Activated CD8-positive, alpha-beta memory T cell treated with anti-CD3 and anti-CD28 coated beads, Interleukin-2, amount 10 ng/mL, durations not matched to agents 7 days and 5 days (primary cell): ENCODE measurements at places on chromosomes 1 and 21. TPM values are rescaled to one million over a fixed set of nuclear protein-coding genes. Genes with fewer than 3 reads are reported as not detected.

The FCRL6 gene
- total RNA-seq = 0.61 TPM

The ITGB2 gene
- 336 TPM for total RNA-seq

The SLC39A1 gene
- total RNA-seq = 48.0 TPM

The ZBTB21 gene
- 16.3 TPM for total RNA-seq
